Stimulated activated naive CD8-positive, alpha-beta T cell treated with anti-CD3 and anti-CD28 coated beads, Interleukin-15, Interleukin-2, amounts not matched to agents 100 U/mL and 50 U/mL, for 24 hours (primary cell): ENCODE measurements at places on chromosomes 5 and 9.

DNA sequence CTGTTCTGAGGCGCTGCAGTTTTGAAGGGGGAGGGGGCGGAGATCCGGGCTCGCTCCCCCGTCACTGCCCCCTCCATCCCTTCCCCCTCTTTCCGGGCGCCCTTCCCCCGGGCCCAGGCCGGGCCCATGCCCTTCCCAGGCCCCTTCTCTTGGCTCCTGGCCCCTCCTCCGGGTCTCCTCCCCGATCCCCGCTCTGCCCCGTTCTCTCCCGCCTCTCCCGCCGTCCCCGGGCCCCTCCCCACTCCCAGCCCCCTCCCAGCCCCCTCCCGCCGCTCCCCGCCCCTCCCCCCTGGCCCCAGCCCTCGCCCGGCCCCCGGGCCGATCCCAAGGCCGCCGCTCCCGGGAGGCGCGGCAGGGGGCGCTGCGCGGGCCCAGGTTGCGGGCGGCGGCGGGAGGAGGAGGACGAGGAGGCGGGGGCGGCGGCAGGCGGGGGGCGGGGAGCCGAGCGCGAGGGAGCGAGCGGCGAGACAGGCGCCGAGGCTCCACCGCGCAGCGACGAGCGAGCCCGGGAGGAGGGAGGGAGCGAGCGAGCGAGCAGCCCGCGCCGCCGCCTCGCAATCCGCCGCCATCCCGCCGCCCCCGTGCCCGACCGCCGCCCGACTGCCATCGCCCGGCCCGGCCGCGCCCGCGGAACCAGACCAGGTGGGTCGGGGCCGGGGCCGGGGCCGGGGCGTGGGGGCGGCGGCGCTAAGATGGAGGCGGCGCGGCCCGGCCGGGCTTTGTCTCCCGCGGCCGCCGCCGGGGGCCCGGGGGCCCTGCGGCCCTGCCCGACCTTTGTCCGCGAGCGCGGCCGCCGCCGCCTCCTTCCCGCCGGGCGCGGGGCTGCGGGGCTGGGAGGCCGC, at the start of gene PRRC2B:
TSS of gene PRRC2B (plus strand) at position 465 of the 842 bp plus-strand sequence. CDS start 36,059 bp downstream, outside the sequence.
- peak; percentile 90 for DNase-seq

DNA sequence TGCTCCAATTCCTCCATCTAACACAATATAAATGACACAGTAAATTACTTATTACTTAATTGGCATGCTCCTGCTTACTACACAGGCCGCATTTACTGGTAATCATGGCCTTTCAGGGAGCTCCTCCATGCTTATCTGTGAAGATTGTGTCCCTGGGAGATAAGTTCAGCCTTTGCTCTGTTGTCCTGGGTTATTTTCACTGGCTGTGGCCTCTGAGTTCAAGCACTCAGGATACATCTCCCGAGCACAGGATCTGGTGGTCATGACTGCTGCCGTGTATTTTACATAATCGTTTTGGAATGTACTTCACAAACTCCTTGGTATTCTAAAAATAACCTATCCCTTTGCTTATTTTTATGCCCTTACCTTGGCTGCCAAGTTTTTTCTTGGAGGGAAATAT, 215.7 kb downstream of the ICE1 start:
- DNase-seq = no peak

DNA sequence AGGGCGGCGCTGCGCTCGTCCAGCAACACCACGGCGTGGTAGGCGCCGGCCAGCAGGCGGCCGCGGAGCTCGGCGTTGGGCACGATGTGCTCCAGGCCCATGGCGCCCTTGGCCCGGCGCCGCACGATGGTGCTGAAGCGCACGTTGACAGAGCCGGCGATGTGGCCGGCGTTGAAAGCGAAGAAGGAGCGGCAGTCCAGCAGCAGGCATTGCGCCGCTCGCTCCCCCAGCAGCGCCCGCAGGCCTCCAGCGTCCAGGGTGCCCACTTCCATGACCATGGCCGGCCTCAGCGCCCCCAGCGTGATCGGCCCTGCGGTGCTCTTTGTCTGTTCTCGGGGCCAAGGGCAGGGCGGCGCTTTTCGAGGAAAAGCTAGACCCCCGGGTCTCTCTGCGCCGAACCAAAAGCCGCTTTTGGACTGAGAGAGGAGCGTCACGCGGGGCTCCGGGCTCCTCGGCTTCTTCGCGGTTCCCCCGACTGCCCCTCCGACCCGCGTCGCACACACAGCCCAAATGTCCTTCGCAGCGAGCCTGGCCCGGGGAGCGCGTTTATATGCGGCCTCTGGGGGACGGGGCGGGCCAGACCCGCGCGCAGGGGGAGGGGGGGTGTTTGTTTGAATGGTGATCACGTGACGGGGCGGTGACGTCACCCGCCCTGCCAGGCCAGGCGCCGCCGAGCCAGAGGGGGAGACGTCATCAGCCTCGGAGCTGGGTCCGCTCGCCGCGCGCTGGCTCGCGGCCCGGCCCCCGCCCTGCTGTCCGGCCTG, at the start of gene DUSP1:
TSS of gene DUSP1 (minus strand) at position 521 of the 764 bp plus-strand sequence. CDS start at position 278, 243 bp downstream.
- peak; percentile 98 for DNase-seq

DNA sequence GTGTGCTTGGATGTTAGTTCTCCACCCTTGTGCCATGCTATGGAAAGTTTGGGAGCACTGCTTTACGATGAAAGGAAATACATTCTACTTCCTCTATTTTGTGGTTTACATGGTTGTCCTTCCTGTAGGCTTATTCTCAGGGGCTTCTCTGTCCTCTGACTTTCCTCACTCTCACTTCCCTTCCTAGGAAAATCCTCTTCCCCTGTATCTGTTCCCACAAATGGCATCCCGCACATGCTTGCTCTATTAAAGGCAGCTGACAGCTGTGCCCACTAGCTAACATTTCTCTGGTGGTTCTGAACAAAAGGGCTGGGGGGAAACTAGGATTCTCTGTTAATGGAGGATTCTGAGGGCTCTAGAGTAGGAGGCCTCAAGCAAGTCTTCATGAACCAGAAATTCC, 52.4 kb downstream of the FAM170A start:
- no peak for DNase-seq

DNA sequence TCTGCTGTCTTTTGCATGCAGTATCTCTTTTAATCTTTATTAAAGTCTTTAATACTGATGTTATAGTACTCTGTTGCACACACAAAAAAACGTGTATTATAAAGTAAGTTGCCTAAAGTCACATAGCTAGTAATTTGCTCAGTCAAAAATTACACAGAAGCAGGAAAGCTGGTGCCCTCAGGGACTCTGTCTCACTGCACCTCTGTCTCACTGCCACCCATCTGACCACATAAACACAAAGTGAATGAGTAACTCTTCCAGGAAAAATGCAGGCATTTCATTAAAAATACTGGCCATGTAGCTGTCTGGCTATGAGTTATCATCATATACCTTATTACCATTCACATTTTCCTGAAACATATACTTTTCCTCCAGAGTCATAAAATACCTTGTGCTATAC, 591.7 kb downstream of the CSNK1G3 start:
- no peak for DNase-seq

DNA sequence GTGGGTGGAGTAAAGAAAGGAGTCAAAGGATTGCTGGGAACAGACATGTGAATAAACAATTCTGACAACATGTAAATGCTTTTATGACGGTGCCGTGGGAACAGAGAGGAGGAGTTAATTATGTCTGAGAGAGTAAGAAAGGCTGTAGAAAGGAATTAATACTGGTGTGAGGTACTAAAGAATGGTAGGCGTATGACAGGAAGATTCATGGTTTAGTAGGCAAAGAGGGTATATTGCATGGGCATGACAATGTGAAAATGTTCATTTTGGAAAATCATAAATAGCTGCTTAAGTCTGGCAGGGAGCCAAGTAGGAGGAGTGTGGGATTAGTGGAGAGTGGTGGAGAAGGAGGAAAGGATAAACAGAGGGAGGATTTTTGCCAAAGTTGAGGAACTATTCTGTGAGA, 19.7 kb downstream of the NAA35 start:
- DNase-seq = no peak

DNA sequence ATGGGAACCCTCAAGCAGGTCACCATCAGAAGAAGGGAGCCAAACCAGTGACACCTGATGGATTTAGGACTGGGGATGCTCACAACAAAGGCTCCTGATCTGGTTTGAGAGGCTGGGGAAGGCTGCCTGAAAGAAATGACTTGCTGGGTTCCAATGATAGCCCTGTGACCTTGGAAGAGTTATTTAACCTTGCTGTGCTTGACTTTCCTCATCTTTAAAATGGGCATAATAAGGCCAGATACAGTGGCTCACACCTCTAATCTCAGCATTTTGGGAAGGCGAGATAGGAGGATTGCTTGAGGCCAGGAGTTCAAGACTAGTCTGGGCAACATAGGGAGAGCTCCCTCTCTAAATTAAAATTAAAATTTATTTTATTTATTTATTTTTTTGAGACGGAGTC, 63.6 kb upstream of the PSD2 start:
- DNase-seq = no peak

DNA sequence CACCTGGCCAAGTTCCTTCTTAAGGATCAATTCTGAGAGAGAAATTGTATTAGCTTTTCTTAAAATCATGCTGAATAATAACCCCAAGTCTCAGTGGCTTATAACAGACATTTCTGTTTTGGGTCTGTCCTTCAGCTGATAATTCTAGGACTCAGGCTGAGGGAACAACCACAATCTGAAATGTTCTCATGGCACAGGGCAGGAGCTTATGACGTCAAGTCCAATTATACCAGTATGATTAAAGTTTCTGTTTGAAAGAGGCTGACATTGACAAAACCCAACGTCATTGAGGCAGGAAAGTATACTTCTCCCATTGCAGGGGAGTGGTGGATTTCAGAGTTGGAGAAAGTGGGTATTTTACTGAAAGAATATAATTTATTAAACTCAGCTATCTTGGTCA, 21.8 kb downstream of the CENPH start:
- DNase-seq = no peak

DNA sequence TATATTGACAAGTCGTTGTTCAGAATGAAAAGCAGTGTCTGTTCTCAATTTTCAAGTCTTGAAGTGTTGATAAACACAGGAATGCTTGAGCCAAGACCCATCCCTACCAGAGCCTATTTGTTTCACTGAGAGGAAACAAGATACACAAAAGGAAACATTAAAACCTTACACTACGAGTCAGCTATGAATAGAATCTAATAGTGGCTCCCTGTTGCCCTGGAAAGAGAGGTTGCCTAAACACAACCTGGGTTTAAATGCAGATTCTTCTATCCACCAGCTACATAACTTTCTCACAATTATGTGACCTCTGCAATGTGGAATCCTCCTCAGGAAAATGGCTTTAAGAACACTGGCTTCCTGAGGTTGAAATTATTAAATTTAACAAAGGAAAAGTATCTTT, 29.1 kb upstream of the BNC2 start:
- DNase-seq = no peak

DNA sequence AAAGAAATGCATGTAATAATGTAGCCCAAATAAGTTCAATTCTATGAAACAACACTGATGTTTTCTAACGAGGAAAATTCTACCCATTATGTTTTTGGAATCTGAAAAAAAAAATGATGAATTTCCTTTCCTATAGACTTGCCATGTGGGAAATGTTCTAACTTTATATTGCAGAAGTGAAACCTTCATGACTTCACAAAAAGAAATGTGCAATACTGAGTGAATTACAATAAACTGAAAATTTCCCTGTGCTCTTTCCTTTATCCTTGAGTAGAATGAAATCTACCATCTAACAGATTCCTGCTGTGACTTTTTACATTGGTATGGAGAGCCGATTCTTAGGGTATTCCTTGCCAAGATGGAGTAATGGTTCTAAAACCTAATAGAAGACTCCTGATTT, 1622.5 kb downstream of the MAT2B start:
- DNase-seq = no peak

DNA sequence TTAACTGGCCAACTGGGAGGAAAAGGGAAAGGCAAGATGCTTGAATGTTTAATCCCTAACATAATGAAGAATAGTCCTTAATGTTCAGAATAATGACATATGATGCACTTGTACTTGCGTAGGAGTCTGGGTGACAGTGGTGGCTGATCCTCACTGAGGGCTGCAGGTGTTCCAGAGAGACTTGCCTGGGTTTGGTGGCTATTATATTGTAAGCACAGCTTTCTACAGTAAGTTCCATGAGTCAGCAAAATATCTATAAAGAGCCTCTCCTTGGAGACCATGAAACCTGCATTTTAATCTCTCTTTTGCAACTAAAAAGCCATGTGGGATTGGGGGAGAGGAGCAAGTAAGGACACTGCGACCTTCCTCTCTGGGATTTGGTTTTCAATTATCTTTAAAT, 1.9 kb upstream of the NPR2 start:
- no peak for DNase-seq

- peak; percentile 34 for DNase-seq
Measured at GRCh38 chr5:31825518-31826068, 186.7 kb downstream of the PDZD2 start.

- DNase-seq = no peak
Measured at GRCh38 chr5:151899399-151899798, 25.3 kb downstream of the GLRA1 start.
